ENCODE measurements at places on chromosomes 12 and 14.

DNA sequence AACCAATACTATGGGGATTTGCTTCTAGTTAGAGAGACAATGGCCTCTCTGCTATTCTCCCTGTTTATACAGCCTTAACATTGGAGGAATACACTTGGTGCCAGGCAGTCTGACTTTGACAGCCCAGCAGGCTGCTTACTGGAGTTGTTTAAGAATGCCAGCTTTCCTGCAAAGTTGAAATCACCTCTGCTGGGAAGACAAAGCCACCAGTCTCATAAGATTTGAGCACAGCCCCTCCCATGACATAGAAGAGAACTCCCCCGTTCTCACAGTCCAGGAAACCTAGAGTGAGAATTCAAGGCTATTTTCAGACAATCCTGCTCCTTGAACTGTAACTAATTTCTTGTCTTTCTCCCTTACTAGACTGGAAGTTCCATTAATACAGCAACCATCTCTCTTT is 21.1 kb upstream of the CATSPERB start:
- no peak for DNase-seq

- no peak for DNase-seq
Measured at GRCh38 chr14:27730204-27730603, 1036.4 kb upstream of the FOXG1 start.

GRCh38 chr12:75900226-75900625 is 131.3 kb downstream of the PHLDA1 start:
- no peak for DNase-seq

DNA sequence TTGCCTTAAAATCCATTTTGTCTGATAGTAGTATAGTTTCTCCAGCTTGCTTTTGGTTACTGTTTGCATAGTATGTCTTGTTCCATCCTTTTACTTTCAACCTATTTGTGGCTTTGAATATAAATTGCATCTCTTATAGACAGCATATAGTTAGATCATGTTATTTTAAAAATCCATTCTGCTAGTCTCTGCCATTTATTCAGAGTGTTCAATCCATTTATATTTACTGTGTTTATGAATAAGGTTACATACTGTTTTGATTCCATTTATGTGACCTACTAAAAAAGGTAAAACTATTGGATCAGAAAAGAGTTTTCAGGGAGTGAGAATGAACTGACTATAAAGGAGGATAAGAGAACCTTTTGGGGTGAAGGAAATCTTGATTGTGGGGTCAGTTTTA is 29.6 kb upstream of the VPS33A start:
- no peak for DNase-seq

GRCh38 chr12:26564391-26564790 is 268.6 kb downstream of the ITPR2 start:
- no peak for DNase-seq

DNA sequence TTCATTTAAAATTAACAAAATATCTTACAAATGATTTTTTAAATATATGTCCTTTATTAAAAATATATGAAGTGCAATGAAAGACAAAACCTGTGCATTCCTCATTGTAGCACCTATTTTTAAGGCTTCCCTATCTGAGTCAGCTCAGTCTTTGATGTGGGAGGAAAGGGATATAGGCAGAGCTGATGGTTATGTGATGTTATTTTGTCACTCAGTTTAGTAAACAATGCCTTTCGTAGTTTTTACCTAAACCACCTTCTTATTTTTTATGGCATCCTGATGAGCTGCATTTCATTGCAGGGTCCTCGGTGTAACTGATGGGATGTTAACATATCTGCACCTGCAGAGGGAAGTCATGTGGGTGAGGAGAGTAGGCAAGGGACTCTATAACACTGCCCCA is 58.9 kb upstream of the FRMD6 start:
- DNase-seq: no peak

- no peak for DNase-seq
Measured at GRCh38 chr14:105261781-105262180, 13.4 kb downstream of the BTBD6 start.

- no peak for DNase-seq
Measured at GRCh38 chr12:13777374-13777773, 204.0 kb downstream of the GRIN2B start.

DNA sequence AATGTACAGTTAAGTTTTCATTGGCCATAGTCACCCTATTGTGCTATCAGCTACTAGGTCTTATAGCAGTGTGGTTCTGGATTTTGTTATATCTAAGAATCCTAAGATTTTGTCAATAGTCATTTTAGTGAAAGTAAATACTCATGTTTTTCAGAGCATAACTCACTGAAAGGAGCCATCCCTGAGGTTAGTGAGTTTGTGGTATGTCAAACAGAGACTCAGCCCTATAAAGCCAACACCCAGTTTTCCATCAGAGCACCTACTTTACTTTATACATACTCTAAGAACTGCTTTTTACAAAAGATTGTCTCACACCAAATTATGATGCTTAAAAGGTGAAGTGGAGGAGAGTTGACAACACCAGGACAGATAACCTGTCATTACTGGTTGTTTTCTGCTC is 686.3 kb upstream of the LRFN5 start:
- no peak for DNase-seq

DNA sequence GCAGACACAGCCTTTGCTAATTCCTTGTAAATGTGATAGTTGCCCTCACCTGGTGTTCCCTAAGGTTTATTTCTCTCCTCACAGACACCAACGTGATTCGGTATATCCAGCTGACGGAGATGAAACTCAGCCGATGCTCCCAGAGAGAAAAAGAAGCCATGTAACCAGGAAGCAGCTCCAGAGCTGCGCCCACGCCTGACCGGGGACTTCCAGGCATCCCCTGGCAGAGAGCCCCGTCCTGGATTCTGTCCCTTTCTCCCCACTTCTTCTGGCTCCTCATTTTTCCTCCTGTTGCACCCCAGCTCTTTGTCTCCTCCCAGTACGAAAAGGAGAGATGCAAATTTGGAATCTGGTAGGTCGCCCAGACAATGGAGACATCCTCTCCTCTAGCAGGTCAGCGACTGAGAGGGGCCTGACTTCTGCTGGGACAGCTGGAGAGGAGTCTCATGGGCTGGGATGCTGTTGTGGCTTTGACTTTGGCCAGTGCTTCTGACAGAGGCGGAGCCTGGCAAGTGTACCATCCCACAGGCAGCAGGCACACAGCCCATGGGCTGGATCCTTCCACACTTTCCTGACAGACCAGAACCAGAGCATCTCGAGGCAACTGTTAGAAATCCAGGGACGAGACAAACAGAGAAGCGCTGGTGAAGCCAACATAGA is 29.4 kb downstream of the TTC9 start:
- DNase-seq: no peak

DNA sequence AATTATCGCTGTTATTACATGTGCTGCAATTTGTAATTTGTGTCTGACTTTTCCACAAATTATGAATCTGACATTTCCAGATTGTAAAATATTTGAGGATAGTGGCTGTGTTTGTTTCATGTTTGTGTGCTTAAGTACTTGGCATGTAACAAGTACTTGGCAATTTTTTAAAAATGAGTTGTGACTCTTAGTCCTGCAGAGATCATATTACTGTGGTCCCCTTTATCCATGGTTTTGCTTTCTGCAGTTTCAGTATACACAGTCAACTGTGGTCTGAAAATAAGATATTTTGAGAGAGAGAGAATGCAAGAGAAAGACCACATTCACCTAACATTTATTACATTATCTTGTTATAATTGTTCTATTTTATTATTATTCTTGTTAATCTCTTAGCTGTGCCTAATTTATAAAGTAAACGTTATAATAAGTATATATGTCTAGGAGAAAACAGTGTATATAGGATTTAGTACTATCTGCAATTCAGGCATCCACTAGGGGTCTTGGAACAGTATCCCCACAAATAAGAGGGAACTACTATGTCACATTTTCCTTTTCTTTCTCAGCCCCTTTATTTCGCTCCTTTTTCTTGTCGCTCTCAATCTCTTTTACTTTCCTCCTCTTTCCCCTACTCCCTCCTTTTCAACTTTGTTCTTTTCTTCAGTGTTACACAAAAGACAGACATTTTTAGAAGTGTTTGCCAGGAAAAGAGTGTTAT is 176.1 kb downstream of the FUT8 start:
- DNase-seq: no peak

DNA sequence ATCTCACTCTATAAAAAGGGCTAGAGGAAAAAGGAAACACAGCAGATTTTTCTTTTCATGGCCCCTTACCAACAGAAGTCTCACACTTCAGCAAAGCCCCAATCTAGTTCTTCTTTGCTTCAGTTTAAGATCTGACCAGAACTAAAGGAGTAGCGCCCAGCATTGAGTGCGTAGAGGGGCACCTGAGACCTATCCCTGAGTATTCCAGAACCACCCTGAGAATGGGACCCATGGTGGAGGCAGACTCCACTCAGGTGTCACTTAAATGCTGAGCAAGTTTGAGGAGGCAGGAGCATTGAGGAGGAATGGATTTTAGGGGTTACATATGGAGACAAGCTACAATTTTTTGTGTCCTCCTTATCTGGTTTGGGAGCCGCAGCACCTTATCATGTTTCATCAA is 1.8 kb upstream of the HOXC11 start:
- DNase-seq: no peak
